Spleen (tissue), 13 donors: ENCODE measurements at places on chromosomes 3 and 15.

- no peaks in the 10 kb centered on the region for H3K36me3 ChIP-seq
- H3K4me1 ChIP-seq = no peaks in the 10 kb centered on the region
- H3K4me3 ChIP-seq = no peak overlapping the region
- H3K27me3 ChIP-seq = no peaks in the 10 kb centered on the region
- H3K27ac ChIP-seq = no peak overlapping the region
- no peak for DNase-seq
Observed at GRCh38 chr3:76900596-76900995, 139.3 kb upstream of the ROBO2 start.

- DNase-seq = no peak
- H3K4me1 ChIP-seq = no peaks in the 10 kb centered on the region
- peaks cover 8% of the 10 kb centered on the region for H3K27me3 ChIP-seq
- H3K36me3 ChIP-seq = no peaks in the 10 kb centered on the region
- no peak overlapping the region for H3K27ac ChIP-seq
Observed at GRCh38 chr15:66071921-66072295, 181.6 kb downstream of the MEGF11 start.

DNA sequence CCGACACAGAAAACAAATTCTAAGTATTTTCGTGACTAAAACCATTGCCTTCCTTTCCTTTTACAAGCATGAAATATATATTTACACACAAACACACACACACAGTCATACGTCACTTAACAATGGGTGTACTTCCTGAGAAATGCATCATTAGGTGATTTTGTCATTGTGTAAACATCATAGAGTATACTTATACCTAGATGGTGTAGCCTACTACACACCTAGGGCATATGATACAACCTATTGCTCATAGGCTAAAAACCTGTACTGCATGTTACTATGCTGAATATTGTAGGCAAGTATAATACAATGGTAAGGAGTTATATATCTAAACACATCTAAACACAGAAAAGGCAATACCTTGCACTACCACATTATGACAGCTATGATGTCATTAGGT, 28.6 kb downstream of the COL6A5 start:
- no peaks in the 10 kb centered on the region for H3K36me3 ChIP-seq
- no peak overlapping the region for H3K27ac ChIP-seq
- no peak for DNase-seq
- H3K27me3 ChIP-seq = no peaks in the 10 kb centered on the region
- no peak overlapping the region for H3K4me3 ChIP-seq

- H3K27me3 ChIP-seq = no peaks in the 10 kb centered on the region
- H3K4me3 ChIP-seq = no peak overlapping the region
Observed at GRCh38 chr15:90006217-90007075, 5.3 kb downstream of the ZNF710 start.

DNA sequence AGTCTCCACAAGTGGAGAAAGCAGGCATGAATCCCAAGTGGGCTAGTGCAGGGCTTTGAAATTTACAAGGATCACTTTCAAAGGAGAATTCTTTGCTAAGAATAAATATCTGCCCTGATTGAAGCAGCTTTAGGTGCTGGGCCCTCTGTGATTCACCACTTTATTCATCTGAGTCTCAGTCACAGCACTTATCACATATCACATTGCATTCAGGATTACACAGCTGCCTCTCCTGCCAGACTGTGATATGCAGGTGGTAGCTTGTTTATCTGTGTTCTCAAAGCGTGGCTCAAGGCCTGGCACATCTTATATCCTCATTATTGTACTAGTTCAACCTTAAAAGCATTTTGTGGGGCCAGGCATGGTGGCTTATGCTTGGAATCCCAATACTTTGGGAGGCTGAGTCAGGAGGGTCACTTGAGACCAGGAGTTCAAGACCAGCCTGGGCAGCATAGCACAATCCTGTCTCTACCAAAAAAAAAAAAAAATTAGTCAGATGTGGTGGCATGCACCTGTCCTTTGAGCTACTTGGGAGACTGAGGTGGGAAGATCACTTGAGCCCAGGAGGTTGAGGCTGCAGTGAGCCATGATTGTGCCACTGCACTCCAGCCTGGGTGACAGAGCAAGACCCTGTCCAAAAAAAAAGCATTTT, 156.9 kb upstream of the EIF1B start:
- H3K27ac ChIP-seq = no peak overlapping the region
- H3K4me1 ChIP-seq = no peaks in the 10 kb centered on the region
- H3K27me3 ChIP-seq = no peaks in the 10 kb centered on the region
- DNase-seq = no peak

- H3K27me3 ChIP-seq = no peaks in the 10 kb centered on the region
- no peak for DNase-seq
- no peak overlapping the region for H3K4me3 ChIP-seq
Observed at GRCh38 chr15:25947323-25948314, 84.5 kb upstream of the ATP10A start.

DNA sequence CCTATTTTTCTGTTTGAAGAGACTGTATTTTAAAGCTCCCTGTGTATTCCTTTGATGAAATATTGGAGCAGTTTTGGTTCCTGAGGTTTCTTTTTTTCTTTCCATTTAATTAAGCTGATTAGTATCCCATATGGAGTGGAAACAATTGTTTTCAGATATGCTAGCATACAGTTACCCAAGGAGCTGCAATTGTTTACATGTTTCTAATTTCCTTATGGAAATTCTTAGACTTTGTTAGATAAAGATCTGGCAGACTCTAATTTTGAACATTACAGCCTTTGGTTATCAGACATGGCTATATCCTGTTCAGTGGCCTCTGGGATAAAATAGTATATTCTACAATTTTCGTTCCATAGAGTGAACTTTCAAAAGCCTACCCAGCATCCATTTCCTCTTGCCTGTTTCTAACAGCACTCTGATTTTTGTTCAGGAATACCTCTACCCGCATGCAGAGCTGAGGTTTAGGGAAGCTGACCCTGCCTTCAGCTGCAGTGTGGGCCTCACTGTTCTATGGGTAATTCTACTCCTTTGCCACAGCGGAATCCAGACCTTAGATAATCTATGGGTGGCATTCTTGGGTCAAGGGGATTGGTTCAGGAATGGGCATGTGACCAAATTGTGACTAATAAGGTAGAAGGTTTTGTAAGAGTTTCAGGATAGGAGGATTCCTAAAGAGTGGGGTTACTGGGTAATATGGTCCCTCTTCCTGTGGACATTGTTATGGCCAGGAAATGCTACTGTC, 161.1 kb upstream of the ANKRD28 start:
- H3K27me3 ChIP-seq = no peaks in the 10 kb centered on the region
- no peak for DNase-seq
- peak overlapping the region; percentile 29 for H3K27ac ChIP-seq
- H3K36me3 ChIP-seq = no peaks in the 10 kb centered on the region
